ENCODE measurements at places on chromosomes 16 and 17. TPM values are rescaled to one million over a fixed set of nuclear protein-coding genes. Genes with fewer than 3 reads are reported as not detected.

Gene COX4I1
- 318 TPM for total RNA-seq

Gene NPIPA3
- 0.87 TPM for total RNA-seq

DNA sequence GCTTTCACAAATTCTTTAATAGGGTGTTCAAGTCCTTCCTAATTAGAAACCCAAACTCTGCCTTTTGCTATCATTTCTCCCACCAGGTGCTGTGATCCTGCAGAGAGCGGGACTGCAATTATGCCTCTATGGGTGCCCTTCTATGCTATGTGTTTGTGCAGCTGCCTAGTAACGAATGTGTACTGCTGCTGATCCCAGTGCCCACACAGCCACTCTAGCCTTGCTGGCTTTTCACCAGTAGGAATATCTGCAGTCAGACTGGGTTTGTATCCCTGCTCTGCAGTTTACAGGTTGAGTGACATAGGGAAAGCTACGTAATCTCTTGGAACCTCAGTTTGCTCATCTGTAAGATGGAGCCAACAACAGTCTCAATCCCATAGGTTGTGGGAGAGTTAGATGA lies 179.6 kb upstream of the IRX3 start:
- no peaks in the 10 kb centered on the region for H3K4me1 ChIP-seq
- no peaks in the 10 kb centered on the region for H3K27me3 ChIP-seq
- H3K4me3 ChIP-seq: no peak overlapping the region
- no peak for DNase-seq
- no peaks in the 10 kb centered on the region for H3K36me3 ChIP-seq
- H3K27ac ChIP-seq: no peak overlapping the region

DNA sequence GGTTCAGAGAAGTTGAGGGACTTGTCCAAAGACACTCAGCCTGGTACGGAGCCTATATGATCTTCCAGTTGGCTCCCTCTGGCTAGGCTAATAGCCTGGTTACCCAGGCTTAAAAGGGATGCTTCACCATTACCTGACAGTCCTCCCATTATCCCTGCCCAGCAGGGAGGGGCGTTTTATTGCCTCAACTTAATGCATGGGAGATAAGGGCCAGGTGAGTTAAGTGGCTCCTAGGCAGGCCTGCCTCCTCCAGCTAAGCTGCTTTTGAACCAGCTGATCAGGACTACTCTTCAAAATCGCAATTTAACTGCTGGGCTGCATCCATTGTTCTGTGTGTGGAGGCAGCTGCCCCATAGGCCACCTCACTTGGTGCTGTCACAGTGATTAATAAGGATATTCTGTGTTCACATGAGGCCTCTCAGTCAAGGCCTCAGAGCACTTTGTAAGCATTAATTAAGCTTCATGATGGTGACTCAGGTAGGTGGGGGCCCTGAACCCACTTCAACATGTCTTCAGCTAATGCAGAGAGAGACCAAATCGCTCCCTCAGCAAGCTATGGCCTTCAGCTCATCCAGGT lies 27.9 kb downstream of the SMPD3 start:
- H3K4me3 ChIP-seq: no peak overlapping the region
- H3K27me3 ChIP-seq: no peaks in the 10 kb centered on the region
- H3K4me1 ChIP-seq: peaks cover 3% of the 10 kb centered on the region
- no peaks in the 10 kb centered on the region for H3K36me3 ChIP-seq
- no peak for DNase-seq

DNA sequence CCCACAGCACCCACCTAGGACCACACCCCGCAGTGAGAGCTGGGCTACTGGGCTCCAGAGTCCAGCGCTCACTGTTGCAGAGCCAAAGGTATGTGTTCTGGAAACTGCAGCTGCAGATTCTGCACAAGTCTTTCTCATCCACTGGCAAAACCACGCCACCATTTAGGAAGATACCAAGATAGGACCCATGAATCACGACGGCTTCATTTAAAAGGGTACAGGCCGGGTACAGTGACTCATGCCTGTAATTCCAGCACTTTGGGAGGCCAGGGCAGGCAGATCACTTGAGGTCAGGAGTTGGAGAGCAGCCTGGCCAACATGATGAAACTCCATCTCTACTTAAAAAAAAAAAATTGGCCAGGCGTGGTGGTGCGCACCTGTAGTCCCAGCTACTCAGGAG lies 18.8 kb downstream of the FOXF1 start:
- H3K36me3 ChIP-seq: no peaks in the 10 kb centered on the region
- no peak overlapping the region for H3K27ac ChIP-seq
- H3K27me3 ChIP-seq: no peaks in the 10 kb centered on the region

DNA sequence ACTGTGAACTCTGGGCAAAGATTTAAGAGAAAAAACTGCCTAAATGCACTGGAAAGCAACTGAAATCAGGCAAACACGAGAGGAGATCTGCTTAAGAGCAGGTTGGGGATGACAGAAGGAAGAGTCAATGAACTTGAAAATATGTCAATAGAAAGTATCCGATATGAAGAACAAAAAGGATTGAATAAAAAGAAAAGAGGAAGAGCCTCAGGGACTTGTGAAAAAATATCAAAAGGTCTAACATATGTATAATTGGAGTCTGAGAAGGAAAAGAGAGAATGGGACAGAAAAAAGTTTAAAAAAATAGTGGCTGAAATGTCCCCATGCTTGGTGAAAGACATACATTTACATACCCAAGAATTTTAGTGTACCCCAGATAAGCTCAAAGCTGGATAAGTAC lies 195.5 kb downstream of the COPRS start:
- no peak for DNase-seq
- no peak overlapping the region for H3K27ac ChIP-seq
- no peaks in the 10 kb centered on the region for H3K4me1 ChIP-seq

- no peak overlapping the region for H3K27ac ChIP-seq
- no peak for DNase-seq
- peaks cover 21% of the 10 kb centered on the region for H3K4me1 ChIP-seq
- no peaks in the 10 kb centered on the region for H3K27me3 ChIP-seq
- no peaks in the 10 kb centered on the region for H3K36me3 ChIP-seq
Measured at GRCh38 chr17:43636426-43636825, 25.3 kb downstream of the MEOX1 start.

GRCh38 chr17:73427198-73427597 lies 115.4 kb upstream of the CDC42EP4 start:
- no peak overlapping the region for H3K27ac ChIP-seq
- DNase-seq: no peak
- peaks cover 12% of the 10 kb centered on the region for H3K4me1 ChIP-seq
- H3K27me3 ChIP-seq: no peaks in the 10 kb centered on the region
- H3K36me3 ChIP-seq: no peaks in the 10 kb centered on the region

All from tibial nerve (tissue), 4 donors.